ENCODE measurements at places on chromosomes 5 and 9. TPM values are rescaled to one million over a fixed set of nuclear protein-coding genes. Genes with fewer than 3 reads are reported as not detected.

The GKAP1 gene
- total RNA-seq: 0.43 TPM

The UNC5A gene
- not detected for total RNA-seq

The FKBP15 gene
- total RNA-seq: 13.7 TPM

The MYMK gene
- total RNA-seq: not detected

The SAXO1 gene
- 0.09 TPM for total RNA-seq

The FBP1 gene
- not detected for total RNA-seq

The SLC46A2 gene
- total RNA-seq: not detected

The CYSRT1 gene
- total RNA-seq: 0.17 TPM

The IFNK gene
- not detected for total RNA-seq

The C5orf52 gene
- not detected for total RNA-seq

The CER1 gene
- total RNA-seq: not detected

The GARIN3 gene
- total RNA-seq: not detected

The FCN2 gene
- total RNA-seq: not detected
